ENCODE measurements at places on chromosomes 12 and 14. TPM values are rescaled to one million over a fixed set of nuclear protein-coding genes. Genes with fewer than 3 reads are reported as not detected.

GRCh38 chr14:61695695-61696527, 598 bp downstream of the HIF1A start:
- DNase-seq, result peak; percentile 77

GRCh38 chr14:96746101-96746500, 51.1 kb upstream of the VRK1 start:
- DNase-seq, result no peak

GRCh38 chr14:103353362-103353761, 19.3 kb downstream of the EIF5 start:
- DNase-seq, result no peak

DNA sequence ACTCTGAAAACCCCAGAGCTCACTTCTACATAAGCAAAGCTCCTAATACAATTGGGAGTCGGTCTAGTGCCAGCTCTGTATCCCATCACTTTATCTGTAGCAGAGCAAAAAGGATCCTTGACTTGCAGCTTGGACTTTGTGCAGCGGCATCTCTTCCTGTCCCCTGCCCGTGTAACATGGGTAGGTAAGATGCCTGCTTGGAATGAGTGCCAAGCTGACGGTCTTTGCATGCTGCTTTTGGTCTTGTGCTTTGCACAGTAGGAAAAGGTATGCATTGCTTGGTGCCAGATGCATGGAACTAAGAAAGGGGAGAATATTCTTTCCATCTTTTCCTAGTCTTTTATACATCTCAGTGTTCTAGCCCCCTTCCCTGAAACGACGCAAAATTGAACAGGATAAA, 6.9 kb upstream of the PLEKHH1 start:
- no peak for DNase-seq

- DNase-seq, result no peak
Measured at GRCh38 chr14:96811265-96811664, 14.1 kb downstream of the VRK1 start.

GRCh38 chr14:56552615-56553014, 27.0 kb upstream of the TMEM260 start:
- DNase-seq, result no peak

- DNase-seq, result no peak
Measured at GRCh38 chr12:57929092-57929830, 12.1 kb upstream of the ATP23 start.

DNA sequence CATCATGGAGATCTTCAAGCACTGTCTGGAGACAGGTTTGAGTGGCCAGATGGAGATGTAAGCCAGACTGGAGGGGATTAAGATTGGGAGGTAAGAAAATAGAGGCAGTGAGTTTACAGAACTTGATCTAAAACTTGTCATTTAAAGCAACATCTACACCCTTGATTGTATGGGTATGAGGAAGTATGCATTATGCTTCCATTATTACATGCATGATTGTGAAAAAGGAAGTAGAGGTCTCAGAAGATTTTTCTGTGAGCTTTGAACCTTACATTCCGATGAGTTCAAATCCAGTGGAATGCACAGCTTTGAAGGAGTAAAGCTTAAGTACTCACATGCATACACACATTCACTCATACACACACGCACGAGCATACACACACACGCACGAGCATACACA, 550.8 kb downstream of the MED13L start:
- DNase-seq, result no peak

- no peak for DNase-seq
Measured at GRCh38 chr14:86086962-86087361, 557.0 kb downstream of the FLRT2 start.

DNA sequence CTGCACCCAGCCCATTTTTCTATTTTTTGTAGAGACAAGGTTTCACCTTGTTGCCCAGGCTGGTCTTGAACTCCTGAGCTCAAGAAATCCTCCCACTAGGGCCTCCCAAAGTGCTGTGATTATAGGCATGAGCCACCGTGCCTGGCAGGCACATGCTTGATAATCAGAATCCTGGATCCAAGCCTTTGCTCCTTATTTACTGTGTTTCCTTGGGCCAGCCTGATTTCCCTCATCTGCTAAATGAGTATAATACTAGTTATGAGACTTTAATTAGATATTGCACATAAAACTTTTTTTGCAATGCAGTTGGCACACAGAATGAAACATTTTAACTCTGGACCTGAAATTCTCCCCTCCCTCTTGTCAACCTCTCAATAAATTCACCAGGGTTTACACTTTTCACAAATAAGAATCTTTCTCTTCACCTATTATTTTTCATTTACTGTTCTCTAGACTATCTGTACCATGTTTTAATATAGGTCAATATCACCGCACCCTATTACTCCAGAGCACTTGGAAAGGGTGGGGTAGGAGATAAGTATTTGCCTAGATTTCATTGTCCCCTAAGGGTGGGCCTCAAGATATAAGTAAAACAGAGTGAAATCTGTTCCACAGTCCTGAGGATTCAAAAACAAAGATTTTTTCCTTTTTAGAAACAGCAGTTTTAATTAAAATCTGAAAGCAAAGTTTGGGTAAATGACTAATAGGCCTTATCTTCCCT, 69.2 kb upstream of the NR2C1 start:
- DNase-seq, result no peak

GRCh38 chr12:95815632-95816212, 25.2 kb upstream of the NTN4 start:
- DNase-seq, result no peak

DNA sequence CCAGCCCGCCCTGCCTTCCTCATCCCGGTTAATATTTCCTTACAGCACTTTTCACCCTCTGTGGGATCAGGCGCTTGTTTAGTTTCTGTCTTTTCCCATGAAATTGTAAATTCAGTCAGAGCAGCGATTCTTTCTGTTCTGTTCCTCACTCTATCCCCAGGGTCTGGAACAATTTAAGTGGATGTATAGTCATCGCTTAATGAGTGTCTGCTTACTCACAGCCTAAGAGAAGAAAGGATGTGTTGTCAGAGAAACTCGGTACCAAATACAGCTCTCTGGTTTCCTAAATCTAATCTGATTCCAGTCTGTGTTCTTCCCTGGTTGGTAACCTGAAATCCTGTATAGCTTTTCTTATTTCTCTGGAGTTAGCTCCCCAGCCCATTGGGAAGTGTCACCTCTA, 44.9 kb downstream of the FOS start:
- DNase-seq, result no peak

GRCh38 chr12:95473231-95473883, 595 bp upstream of the METAP2 start:
- no peak for DNase-seq

GRCh38 chr12:89863493-89863938, 154.9 kb upstream of the ATP2B1 start:
- DNase-seq, result no peak

GRCh38 chr14:23175823-23176222, 7.6 kb downstream of the SLC7A8 start:
- no peak for DNase-seq

- DNase-seq, result peak; percentile 38
Measured at GRCh38 chr12:133130808-133131128, 341 bp downstream of the ZNF10 start.

- DNase-seq, result no peak
Measured at GRCh38 chr14:59283361-59283760, 94.9 kb downstream of the DAAM1 start.

DNA sequence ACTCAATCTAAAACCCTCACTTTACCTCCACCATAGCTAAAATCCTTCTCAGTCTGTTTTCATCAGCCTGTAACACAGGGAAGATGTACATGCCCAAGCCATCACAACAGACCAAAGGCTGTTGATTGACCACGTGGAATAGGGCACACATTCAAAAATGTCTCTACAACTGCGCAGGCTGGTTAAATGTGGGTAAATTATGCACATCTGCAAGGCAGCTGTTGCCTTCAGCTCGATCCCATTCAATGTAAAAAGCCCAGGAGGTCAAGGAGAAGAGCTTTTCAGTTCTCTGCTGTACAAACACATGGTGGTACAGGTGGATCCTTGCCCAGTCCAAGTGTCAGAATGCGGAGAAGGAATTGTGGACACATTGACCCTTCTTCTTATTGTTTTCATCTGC, 354.0 kb downstream of the FLRT2 start:
- DNase-seq, result no peak

DNA sequence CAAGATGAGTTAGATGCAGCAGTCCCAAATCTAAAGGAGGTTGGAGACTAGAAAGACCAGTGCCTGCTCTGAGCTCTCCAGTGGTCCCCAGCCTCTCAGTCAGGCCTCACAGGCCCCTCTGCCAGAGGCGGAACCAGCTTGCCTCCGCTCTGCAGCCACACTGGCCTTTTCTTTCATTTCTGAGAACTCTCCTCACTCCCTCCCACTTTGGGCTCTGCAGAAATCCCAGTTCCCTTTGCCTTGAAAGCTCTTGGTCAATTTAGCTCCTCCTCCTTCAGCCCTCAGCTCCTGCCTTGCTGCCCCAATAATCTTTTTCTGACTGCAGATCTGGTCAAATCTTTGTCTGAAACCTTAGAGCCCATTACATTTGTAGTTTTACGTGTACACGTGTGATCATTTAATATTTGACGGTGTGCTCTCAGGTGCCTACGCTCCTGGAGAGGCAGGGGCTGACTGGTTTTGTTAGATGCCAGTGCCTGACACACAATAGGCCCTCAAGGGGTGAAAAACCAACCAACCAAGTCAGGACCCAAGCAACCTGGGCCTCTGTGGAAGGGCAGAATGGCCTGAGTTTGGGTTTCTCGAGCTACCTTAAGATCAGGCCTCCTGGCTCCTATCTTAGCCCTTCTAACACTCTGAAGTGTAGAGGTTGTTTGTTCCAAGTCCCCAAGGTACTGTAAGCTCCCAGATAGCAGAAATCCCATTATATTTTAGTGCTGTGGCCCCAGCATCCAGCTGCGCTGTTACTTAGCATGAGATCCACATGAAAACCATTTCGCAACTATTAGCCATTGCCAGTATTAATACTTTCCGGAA, 1.1 kb upstream of the NUDT4 start:
- peak; percentile 71 for DNase-seq

DNA sequence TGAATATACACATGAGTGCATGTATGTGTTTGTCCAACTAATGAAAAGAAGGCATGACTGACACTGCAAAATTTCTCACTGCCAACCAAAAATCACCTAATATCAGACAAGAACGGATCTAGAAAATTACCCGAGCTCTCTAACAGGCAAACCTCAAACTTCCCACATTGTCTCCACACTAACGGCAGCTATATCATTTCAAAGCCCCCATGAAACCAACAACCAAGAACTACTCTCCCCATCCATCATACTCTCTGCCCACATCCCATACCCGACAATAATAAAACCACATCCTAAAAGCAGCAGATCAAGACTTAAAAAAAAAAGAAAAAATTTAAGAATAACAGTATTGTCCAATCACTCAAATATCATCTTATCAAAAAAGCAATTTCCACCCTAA, 227.1 kb downstream of the CEP128 start:
- DNase-seq, result no peak

GRCh38 chr14:68630611-68631393, 162.1 kb downstream of the ZFP36L1 start:
- DNase-seq, result no peak

GRCh38 chr14:79017561-79017960, 847.4 kb downstream of the NRXN3 start:
- DNase-seq, result no peak

- no peak for DNase-seq
Measured at GRCh38 chr14:60905923-60906322, 75.0 kb downstream of the TRMT5 start.

ST8SIA1 gene
- total RNA-seq, result 1.7 TPM

MSRB3 gene
- total RNA-seq, result 137 TPM

ACOT4 gene
- total RNA-seq, result 0.79 TPM

CLEC1B gene
- not detected for total RNA-seq

LRP1-AS gene
- not detected for total RNA-seq

PIANP gene
- total RNA-seq, result not detected

SALL2 gene
- total RNA-seq, result 2.5 TPM

CIROP gene
- total RNA-seq, result not detected

TOMM20L gene
- total RNA-seq, result not detected

GPRC5A gene
- total RNA-seq, result 2.8 TPM

GPR135 gene
- 2.7 TPM for total RNA-seq

Measured in heart left ventricle (tissue), 16 donors.